Stimulated activated CD4-positive, alpha-beta T cell treated with anti-CD3 and anti-CD28 coated beads, Interleukin-1b, Interleukin-23, amount 100 ng/mL, for 4 hours (primary cell): ENCODE measurements at places on chromosomes 3 and 15.
A peak's percentile ranks its signal among the peaks of the same experiment; 100 is the strongest.

DNA sequence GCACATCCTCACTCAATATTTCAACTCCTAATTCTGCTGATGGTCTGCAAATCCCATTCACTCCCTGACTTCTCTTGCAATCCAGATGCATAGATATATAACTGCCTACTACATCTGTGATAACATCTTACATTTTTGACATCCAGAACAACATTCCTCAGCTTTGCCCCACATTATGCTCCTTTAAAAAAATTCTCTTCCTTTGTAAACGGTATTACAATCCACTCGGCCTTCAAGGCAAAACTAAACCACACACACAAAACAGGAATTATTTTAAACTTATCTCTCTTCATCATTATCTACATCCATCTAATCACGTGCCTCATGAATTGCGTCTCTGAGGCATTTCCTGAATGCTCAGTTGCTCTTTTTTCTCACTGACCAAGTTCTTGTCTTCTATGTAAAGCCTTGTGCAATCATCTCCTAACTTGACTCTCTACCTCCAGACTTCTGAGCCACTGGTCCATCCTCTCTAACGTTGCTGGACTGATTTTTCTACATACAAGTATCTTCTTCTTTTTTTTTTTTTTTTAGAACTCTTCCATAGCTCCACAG is 117.0 kb downstream of the SATB1 start:
- no peak for DNase-seq

DNA sequence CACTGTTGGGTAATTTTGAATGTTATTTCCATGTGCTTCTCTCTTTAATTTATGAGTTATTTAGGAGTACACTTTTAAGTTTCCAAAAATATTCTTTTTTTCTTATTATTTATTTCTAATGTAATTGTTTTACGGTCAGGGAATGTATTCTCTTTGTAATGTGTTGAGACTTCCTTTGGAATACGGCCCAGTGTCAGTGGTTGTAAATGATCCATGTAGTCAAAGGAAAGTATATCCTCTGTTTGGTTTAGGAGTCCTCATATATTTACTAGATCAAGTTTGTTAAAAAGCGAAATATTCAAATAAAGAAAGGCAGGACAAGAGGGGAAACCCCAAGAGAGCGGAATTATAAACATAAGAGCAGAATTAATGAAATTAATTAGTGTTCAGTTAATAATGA is 49.0 kb upstream of the ADGRG7 start:
- DNase-seq, result no peak

GRCh38 chr3:134476306-134476705 is 9.5 kb downstream of the ANAPC13 start:
- DNase-seq, result no peak

- DNase-seq, result no peak
Measured at GRCh38 chr3:130975251-130975650, 51.4 kb downstream of the ASTE1 start.

- DNase-seq, result no peak
Measured at GRCh38 chr3:12230877-12231276, 58.0 kb upstream of the PPARG start.

GRCh38 chr3:122305818-122306621 is 19.0 kb upstream of the CSTA start:
- DNase-seq, result no peak

GRCh38 chr3:179956416-179956830 is 80.3 kb downstream of the PEX5L start:
- DNase-seq, result no peak

DNA sequence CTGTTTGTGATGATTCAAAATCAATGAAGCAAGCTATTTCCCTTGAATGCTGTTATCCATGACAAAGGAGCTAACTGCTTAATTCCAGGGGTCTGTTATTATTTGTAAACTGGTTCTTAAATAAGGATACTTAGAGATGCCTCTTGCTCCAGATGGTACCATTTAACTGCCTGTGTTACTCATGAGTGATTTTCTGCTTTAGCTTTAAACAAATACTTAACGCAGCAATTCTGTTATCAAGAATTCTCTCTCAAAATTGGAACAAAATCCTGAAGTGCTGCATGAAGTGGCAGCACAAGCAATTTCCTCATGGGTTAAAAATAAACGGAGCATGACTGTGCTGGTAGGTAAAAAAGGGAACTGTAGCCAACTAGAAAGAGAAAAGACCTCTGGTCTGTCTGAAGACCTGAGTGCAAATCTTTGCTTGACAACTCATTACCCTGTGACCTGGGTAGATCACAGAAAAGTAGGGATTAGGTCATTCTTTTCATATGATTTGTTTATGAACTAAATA is 62.5 kb upstream of the GBE1 start:
- DNase-seq, result no peak

- no peak for DNase-seq
Measured at GRCh38 chr15:66908744-66909095, 156.7 kb upstream of the SMAD3 start.

GRCh38 chr3:88151358-88151757 is 1.6 kb downstream of the C3orf38 start:
- no peak for DNase-seq

DNA sequence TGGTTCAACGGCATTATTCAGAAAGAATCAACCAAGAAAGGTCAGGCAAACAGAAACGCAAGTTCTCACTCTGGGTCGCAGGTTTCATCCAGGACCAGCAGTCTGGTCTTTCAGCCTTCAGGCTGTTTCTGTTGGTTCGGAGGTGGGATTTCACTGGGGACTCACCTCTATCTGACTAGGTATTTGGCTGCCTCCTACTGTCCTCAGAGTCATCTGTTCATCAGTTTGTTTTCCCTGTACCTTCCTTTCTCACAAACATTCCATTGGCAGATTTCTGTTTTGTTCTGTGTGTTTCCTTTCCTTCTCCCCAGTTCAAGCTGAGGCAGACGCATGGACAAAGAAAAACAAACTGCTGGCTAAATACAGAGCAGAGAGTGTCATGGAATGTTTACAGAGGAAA is 1046.6 kb upstream of the CFAP20DC start:
- DNase-seq, result no peak

- DNase-seq, result no peak
Measured at GRCh38 chr3:182117583-182117982, 405.9 kb downstream of the SOX2 start.

DNA sequence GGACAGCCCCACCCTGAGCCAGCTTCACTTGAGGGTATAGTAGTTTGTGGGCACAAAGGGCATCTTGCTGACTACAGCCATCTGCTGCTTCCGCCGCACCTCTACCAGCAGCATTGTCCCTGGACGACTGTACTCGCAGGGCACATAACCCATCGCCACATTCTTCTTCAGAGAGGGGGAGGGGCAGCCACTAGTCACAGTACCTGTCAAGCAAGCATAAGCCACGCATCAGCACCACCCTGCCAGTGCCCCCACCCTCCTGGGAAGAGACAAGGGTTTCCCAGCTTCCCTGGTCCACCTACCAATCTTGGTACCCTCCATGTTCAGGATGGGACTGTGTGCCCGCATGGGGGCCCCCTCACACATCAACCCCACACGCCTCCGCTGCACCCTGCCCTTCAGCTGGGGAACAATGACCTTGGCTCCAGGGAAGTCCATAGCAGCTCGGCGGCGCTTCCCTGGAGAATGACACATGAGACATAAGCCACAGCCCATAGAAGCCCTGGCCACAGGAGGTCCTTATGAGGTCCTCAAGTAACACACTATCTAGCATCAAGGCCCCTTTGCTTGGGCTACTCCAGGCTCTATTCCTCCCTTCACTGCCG is 4.7 kb downstream of the AMT start:
- no peak for DNase-seq

DNA sequence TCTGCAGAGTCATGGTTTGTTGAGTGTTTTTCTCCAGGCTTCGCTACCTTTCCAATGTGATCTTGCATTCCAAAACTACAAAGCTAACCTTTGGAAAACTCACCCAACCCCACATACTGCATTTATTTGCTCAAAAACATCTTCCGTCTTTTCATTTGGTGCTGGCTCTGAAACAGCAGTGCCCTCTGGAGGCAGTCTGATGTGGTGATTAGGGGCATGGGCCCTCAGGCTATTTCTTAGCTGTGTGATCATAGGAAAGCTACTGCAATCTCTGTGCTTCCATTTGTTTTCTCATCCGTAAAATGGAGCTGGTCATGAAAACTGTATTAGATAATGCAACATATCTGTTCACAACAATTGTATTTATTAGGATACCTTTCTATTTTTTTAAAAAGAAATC is 47.0 kb downstream of the MTHFS start:
- DNase-seq, result peak; percentile 9

DNA sequence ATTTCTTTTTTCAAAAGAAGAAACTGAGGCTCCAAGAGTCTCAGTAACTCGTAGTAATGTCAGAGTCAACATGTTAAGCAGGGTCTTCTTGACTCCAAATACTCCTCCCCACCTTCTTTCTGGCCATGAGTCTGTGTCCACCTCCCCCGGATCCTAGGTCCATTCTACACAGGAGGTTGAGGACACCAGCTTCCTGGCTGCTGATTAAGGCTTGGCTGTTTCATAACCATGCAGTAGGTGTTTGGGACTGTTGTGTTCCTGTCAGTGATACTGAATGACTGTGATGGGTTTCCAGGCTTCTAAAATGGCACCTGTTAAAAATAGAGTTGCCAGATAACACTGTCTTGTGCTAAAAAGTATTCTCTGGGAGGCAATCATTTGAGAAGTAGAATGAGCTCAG is 130.8 kb upstream of the IL12A start:
- DNase-seq, result no peak

- DNase-seq, result no peak
Measured at GRCh38 chr3:57354768-57355167, 62.3 kb upstream of the ASB14 start.
